ENCODE measurements at places on chromosomes 5 and 9.

- no peak for DNase-seq
Observed at GRCh38 chr5:131305906-131306305, 42.1 kb downstream of the CDC42SE2 start.

- no peak for DNase-seq
Observed at GRCh38 chr5:142871363-142872193, 101.4 kb downstream of the ARHGAP26 start.

- no peak for DNase-seq
Observed at GRCh38 chr5:139167063-139167462, 31.1 kb downstream of the SIL1 start.

DNA sequence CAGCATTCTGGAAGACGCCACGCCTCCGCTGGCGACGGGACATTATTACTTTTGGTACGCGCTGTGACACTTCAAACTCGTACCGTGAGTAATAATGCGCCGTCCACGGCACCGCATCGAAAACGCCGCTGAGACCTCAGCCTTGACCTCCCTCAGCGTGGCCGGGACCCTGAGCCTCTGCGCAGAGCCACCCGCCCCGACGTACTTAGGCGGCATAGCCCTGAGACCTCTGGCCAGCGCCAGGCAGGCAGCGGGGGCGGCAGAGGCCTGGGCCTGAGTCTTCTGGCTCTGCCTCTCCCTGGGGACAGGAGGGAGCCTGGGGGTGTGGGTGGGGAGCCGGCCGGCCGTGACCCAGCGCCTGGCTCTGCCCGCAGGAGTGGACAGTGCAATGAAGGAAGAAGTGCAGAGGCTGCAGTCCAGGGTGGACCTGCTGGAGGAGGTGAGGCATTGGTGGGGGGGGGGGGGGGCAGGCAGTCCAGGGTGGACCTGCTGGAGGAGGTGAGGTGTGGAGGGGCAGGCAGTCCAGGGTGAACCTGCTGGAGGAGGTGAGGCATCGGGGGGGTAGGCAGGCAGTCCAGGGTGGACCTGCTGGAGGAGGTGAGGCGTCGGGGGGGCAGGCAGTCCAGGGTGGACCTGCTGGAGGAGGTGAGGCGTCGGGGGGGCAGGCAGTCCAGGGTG is 8.0 kb downstream of the EGFL7 start:
- no peak for DNase-seq

DNA sequence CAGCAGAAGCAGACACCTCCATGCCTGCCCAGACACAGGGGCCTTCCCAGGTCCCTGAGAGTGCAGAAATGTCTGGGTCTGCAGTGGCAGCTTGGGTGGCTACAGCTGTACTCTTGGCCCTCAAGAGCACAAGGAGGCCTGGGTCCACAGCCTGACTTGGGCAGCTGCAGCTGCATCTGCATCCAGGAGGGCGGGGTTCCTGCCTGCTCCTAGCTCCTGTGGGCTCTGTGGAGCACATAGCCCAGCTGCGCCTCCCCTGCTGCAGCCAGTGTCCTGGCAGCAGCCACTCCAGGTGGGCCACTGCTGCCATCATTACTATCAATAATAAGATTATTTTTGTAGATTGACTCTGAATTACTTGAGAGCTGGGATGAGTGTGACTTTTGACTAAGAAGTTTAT is 162.0 kb upstream of the PTCH1 start:
- DNase-seq, result no peak

- DNase-seq, result no peak
Observed at GRCh38 chr9:109781541-109782197, 1.7 kb downstream of the PALM2AKAP2 start.

DNA sequence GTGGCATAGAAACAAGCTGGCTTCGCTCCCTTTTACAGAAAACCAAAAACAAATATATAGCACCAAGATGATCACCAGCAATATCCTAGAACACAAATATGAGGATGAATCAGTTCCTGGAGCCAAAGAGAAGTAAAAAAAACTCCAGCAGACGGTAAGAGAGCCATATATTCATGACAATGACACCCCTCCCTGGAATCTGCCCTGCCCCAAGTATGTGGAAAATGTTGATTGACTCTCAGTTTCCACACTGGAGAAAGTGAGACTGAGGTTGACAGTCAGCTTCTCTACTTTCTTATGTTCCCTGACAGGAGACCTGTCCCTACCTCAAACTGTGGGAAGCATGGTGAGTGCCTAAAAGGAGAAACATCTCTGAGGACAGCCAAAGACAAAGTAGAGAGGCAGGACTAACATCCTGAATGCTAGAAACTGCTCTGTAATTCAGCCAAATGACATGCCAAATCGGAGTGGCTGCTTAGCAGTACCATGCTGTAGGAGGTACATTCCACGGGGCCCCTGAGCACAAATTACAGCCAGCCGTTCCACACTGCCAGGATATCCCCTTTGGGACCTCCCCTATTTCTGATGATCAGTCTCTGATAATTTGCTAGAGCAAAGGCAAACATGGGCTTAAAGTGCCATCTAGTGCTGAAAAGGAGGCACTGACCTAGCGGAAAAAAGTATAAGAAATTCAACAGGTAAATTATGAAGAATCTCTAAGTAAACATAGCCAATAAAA is 424.0 kb upstream of the RGMB start:
- no peak for DNase-seq

DNA sequence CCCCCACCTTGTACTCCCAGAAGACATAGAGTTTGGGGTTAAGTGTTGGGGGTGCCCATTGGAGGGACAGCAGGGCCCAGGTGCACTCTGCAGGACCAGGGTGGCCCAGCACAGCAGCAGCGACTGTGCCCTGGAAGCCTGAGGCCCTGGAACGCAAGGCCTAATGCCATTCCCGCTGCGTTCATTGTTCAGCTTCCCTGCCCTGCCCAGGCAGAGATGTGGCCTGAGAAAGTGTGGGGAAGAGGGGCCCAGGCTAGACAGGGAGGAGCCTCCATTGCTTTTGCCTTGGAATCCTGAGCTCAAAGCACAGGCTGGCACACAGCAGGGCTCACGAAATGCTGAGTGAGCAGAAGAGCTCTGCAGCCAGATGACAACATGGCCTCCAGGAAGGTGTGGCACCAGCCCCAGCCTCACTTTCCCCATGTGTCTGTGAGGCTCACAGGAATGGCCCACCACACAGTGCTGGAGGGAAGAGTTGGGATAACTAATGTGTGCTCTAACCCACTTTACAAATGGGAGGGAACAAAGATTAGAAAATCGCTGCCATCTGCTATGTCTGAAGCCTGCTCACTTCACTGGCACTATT is 19.4 kb downstream of the S1PR3 start:
- DNase-seq, result no peak

- no peak for DNase-seq
Observed at GRCh38 chr5:53819482-53819881, 259.0 kb downstream of the NDUFS4 start.

- peak; percentile 84 for DNase-seq
Observed at GRCh38 chr9:70419556-70420440, 5.3 kb upstream of the KLF9 start.

DNA sequence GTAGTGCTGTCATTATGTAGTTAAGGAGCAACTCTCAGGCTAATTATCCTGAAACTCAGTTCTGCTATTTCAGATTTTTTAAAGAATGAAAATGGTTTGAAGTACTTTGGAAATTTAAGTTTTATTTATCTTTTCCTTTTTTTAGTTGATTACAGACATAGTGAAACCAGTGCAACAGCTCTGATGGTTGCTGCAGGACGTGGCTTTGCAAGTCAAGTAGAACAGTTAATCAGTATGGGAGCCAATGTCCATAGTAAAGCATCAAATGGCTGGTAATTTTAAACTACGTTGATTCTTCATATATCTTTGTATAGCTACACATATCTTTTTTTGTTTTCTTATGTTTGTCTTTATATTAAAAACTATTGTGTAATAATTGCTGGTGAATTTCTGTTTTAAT is 34.9 kb downstream of the YTHDC2 start:
- DNase-seq, result no peak

GRCh38 chr5:14724633-14725032 is 60.1 kb downstream of the OTULIN start:
- no peak for DNase-seq

GRCh38 chr5:83364312-83365299 is 106.9 kb upstream of the VCAN start:
- no peak for DNase-seq

DNA sequence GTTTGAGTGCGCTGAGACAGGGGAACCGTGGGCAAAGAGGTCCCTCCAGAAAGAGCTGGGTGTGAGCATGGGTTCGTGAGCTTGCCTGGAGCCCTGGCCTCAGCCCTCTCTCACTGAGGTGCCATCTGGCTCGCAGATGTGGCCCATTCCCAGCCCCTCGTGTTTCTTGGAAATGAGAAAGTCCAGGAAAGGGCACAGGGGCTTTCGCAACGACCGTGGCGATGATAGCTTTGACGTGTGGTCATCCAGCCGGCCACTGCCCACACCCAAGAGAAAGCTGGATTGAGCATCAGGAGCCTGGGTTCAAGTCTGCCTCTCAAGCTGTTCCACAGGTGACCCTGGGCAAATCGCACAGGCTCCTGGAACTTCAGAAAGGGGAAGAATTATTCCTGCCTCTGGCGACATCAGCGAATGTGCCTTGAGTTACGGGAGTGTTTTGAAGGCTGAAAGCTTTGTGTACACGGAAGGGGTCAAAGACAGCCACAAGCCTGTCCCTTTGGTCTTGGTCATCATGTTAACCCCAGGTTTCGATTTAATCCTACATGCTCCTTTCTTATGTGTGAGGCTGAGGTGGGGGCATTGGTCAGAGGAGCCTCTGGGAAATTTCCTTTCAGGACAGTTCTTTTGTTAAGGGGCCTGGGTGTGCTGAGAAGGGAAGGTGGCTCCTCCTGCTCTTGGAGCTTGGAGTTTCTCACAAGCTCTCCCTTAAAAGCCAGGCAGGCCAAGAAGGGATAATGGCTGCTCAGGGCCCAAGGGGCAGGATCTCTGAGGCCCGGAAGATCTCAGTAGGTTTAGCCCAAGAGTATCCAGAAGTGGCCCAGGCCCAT is 41.7 kb upstream of the IL17B start:
- no peak for DNase-seq

DNA sequence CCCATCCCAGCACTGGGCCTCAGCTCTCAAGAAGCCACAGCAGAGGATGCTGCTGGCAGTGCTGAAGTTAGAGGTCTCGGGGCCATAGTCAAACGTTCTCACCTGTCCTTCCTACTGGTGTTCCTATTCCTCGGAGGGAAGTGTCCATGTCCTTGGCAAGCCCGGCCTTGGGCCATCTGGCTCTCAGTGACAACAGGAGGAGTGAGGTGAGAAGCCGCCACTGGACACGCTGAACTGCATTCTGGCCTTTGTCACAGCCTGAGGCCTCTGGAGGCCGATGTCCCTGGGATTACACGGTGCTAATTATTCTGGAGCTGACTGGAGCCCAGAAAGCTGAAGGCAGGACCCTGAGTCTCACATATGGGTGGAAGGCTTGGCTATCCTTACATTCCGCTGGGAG is 92.5 kb downstream of the OLFM1 start:
- no peak for DNase-seq

DNA sequence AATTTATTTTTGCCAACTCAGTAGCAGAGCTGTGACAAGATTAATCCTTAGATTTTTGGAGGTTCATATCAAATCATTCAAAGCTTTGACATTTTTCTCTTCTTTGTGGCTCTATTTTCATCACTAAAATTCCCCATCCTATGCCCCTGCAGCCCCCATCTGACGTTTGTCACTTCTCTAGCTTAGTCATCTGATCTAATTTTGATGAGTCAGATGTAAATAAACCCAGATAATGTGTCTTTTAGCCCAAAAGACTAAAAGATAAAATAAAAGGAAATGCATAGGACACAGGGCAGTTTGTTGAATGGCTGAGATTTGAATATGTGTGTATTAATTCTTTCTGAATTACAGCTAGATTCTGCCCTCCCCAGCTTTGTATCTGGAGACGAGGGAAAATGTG is 897 bp upstream of the HSPB3 start:
- no peak for DNase-seq

DNA sequence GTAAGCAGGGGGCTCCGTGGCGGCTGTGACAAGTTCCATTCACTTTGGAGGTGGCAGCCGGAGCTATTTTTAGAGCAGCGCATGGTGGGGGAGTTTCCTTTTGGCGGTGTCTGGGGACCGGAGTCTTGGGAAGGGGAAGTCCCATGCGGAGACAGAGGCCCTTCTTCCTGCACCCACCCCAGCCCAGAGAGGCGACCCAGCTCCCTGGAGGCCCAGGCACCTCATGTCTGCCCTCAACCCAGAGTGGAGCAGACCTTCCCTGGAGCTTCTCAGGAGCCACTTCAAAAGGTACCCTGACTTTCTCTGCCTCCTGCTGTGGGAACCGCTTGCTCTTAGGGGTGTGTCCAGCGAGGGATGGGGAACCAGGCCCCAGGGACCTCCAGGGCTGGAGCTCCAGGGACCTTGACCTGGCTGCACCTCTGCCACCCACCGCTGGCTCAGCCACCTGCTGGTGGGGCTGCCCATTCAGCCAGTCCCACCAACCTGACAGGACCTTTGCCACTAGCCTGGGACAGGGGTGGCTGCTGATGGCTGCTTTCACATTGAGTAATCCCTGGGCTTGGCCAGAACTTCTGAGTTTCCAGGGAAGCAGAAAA is 34.1 kb downstream of the NEK6 start:
- DNase-seq, result peak; percentile 61

GRCh38 chr9:98381311-98382103 is 126.1 kb upstream of the TBC1D2 start:
- no peak for DNase-seq

- peak; percentile 76 for DNase-seq
Observed at GRCh38 chr5:135466178-135467050, 14.3 kb upstream of the TIFAB start.

GRCh38 chr9:22067196-22067595 is 58.1 kb upstream of the CDKN2B start:
- DNase-seq, result no peak

DNA sequence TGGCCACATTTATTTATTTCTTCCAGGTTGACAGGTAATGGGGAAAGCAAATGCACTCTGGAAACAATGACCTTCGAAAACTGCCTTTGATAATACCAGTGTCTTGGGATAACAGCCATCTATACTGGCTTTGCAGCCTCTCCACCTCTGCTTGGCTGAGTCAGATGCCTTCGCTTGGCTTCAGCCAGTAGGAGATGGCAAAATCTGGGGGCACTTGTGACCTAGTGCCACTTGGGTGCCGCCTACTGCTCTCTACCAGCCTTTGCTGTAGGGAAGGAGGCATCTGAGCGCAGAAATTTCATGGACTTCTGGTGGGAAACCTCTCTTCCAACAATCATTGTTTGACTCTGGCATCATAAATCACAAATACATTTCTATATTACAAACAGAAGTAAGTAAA is 21.8 kb downstream of the FYB1 start:
- no peak for DNase-seq

DNA sequence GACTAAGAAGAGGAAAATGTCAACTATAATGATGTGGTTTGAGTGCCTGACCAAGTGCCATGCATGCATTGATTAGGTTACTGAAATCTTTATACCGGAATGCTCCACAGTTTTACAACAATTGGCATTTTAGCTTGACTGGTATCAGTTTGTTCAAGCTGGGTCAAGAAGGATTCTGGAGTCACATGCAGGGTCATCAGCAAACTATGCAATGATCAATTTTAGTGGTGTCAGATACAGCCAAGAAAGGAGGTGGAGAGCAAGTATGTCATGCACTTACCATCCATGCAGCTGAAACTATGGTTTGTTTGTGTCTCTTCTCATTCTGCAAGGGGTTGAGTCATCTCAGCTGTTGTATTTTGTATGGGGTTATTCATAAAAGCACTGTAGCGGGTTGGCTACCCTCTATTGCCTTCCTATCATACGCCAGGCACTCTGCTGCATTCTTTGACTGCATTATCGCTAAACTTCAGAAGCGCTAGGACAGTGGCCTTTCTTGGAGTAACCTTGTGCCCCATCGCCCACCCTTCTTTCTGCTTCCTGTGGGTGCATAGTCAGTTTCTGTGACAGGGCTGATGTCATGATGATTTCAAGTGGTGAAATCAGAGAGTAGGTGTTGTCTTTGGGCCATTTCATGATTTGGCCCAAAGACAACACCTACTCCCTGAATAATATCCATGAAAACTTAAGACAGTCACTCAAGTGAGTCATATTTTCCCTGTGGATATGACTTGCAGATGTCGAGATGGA is 145.4 kb downstream of the MTX3 start:
- DNase-seq, result no peak

Data from activated naive CD8-positive, alpha-beta T cell treated with anti-CD3 and anti-CD28 coated beads, Interleukin-2, amount 10 ng/mL, durations not matched to agents 7 days and 5 days (primary cell).